ENCODE measurements at places on chromosomes 7 and 10.

DNA sequence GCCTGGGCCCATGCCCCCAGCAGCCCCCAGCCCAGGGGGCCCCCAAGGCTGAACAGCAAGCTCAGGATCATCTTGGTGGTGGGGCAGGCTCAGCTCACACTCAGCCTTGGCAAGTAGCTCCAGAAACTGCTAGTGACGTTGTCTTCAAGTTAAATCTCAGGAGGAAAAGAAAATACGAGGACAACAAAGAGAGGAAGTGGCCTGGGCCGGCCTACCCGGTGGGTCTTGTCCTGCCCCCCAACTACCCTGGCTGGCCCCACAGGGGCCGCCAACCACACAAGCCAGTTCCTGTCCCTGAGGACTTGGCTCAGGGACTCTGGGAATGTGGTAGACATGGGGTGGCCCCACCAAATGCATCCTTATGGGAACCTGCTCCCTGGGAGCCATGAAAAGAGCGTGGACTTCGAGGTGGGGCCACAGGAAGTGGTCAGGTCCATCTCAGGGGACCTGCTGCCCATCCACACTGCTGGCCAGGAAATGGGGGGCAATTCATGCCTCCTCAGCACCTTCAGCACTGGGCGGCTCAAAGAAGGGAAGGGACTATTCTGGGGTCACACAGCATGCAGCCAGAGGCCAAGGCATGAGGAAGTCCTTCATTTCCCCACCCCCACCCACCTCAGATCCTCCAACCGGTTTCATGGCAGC, at the start of gene MMRN2:
Gene MMRN2 (minus strand): TSS at position 145 of the 645 bp plus-strand sequence. CDS start 74 bp downstream, at position 71.
- DNase-seq, result no peak

GRCh38 chr7:44217852-44218402, 17.1 kb downstream of the YKT6 start:
- DNase-seq, result no peak

- DNase-seq, result no peak
These were observed 1.5 kb upstream of the ZNF438 start for GRCh38 chr10:31033147-31033546.

- no peak for DNase-seq
These were observed 1254.6 kb upstream of the CELF2 start for GRCh38 chr10:9762966-9763656.

DNA sequence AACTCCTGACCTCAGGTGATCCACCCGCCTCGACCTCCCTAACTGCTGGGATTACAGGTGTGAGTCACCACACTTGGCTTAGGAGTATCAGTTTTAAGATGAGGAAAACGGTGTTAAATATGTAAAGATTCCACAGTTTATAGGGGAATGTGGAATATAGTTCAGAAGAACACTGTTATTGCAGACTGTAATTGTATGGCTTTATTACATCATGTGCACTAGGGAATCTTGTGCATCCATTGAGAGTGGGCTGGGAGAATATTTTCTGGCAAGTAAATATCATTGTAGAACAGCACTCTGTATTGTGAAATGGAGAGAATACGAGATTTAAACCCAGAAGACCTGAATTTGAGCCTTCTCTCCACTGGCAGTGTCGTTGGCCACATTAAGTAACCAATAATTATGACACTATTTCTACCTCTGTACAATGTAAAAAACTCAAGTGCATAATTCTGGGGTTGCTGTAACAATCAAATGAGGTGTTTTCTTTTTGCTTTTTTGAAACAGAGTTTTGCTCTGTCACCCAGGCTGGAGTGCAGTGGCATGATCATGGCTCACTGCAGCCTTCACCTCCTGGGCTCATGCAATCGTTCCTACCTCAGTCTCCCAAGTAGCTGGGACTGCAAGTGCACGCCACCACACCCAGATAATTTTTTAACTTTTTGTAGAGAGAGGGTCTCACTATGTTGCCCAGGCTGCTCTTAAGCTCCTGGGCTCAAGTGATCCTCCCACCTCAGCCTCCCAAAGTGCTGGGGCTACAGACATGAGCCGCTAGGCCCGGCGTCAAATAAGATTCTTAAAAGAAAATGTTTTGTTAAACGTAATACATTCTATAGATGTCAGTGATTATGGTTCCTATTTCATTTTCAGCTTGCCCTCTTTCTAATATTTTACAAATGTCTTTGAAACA, 12.0 kb upstream of the PARD3 start:
- DNase-seq, result no peak

GRCh38 chr7:129494041-129494440, 8.3 kb upstream of the SMKR1 start:
- DNase-seq, result peak; percentile 8

DNA sequence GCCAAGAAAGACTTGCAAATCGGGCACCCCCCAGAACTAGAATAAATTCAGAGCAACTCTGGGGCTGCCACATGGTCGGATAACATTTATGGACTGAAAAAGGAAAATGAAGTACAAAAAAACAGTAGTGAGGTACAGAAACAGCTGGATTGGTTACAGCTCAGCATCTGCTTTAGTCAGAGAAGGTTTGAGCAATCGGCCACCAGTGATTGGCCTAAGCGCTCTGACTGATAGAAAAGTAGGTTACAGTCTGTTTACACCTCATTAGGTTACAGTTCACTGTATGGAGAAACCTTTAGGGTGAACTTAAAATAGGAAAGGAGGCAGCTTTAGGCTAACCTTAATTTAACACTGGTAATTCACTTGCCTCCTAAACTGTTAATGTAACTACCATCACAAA, 102.0 kb upstream of the DKK1 start:
- no peak for DNase-seq

GRCh38 chr7:121433775-121434174, 37.7 kb upstream of the FAM3C start:
- no peak for DNase-seq

DNA sequence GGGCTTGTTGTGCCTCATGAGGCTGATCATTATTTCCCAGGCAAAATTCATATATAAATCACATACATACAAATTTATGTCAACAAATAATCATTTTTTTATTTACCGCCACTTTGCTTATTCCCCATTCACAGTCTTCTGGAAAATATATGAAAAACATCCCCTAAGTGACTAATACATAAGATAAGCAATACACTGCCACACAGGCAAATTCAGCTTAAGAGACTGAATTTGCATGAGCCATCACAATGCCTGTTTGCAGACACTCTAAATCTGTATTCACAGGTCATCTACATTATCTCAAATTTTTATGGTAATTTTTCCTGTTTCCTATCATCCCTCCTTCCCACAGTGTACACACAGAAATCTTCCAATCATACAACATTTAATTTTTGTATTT, 13.2 kb downstream of the OSBPL3 start:
- DNase-seq, result no peak

GRCh38 chr10:70668454-70668970, 3.8 kb upstream of the ADAMTS14 start:
- DNase-seq, result no peak

DNA sequence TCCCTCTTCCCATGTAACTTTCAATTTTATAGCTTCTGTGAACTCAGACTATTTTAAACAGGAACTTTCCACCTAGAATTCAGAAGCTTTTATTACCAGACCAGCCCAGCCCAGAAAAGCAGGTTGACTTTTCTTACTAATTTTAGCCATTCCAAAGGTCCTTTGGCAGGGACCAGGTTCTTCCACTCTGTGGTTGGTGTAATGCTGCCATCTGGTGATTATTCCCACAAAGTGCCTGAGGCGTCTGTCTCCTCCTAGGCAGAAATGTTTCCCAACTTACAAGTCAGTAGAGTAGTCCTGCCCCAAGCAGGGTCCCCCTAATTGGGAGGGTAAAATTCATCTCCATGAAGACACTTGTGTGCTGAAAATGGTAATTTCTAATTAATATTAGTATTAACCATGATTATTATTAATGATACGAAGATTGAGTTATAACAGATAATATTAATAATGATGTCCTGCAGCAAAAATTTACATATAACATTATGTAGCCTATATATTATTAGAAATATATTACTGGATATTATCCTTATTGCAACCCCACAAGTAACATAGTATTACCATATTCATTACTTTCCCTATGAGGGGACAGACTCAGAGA, 53.0 kb upstream of the PPP1R17 start:
- DNase-seq, result no peak

GRCh38 chr10:121732656-121733445, 134.6 kb upstream of the FGFR2 start:
- no peak for DNase-seq

DNA sequence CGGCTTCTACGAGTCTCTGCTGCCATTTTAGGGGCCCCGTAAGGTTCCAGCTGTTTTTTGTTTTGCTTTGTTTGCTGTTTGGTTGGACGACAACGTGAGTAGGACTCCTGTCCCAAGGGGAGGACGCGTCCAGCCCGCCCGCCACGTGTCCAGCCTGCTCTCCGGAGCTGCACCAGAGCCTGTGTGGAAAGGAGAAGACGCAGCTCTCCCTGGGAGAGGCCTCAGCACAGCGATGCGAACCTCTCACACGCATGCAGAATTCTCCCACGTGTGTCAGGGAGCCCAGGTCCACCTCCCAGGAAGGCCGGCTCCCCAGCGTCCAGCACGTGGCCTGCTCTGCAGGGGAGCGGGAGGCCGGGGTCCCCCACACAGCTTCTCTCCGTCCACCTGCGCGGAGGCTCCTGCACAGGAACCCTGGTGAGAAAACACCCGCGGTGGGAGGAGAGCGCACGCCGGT, 36.4 kb upstream of the DNAJB6 start:
- DNase-seq, result no peak

DNA sequence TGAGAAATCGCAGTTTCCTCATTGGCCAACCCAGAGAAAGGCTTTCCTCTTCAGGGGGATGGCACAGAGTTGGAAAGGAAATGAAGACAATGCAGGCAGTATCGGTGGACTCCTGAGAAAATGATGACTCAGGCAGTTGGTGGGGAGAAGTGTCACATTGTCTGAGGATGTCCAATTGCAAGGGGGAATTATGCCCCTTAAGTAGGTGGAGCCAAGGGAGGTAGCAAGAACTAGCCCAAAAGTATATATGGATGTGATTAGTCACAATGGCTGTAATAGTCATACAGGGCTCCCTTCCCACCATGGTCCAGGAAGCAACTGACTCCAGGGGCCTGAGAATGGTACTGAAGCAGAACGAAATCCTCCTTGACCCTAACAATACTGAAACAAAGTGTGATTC, 58.3 kb upstream of the EGFR start:
- DNase-seq, result no peak

DNA sequence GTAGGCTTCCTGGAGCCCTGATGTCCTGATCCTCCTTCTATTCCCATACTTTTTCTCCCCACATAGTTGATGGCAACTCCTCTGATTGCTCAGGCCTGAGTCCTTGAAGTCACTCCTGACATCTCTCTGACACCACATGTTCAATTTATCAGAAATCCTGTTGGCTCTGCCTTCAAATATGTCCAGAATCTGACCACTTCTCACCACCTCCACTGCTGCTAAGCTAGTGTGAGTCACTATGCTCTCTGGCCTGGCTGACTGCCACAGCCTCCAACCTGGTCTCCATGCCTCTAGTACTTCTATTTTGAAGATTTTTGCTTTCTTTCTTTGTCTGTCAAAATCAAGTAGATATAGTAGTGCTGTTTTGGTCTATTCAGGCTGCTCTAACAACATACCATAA, 53.0 kb downstream of the TMEM229A start:
- no peak for DNase-seq

DNA sequence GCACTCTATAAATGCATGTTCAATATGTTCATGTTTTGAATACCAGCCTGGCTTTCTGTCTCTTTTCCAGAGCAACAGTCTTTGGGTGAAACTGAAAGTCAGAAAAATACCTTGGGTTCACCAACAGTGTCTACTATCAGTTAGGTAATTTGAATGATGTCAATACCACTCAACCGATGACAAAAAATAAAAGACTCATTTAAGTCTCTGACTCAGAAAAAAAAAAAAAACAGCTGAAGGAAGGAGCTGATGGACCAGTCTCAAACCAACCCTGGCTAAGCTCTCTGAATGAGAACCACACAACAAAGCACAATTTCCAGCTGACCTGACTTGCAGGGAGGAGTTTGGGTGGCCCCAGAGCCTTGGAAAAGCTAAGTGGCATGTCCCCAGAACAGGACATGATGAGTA, 42.5 kb downstream of the ABLIM1 start:
- DNase-seq, result no peak

GRCh38 chr7:88226886-88227516, 7.2 kb upstream of the SRI start:
- DNase-seq, result no peak

DNA sequence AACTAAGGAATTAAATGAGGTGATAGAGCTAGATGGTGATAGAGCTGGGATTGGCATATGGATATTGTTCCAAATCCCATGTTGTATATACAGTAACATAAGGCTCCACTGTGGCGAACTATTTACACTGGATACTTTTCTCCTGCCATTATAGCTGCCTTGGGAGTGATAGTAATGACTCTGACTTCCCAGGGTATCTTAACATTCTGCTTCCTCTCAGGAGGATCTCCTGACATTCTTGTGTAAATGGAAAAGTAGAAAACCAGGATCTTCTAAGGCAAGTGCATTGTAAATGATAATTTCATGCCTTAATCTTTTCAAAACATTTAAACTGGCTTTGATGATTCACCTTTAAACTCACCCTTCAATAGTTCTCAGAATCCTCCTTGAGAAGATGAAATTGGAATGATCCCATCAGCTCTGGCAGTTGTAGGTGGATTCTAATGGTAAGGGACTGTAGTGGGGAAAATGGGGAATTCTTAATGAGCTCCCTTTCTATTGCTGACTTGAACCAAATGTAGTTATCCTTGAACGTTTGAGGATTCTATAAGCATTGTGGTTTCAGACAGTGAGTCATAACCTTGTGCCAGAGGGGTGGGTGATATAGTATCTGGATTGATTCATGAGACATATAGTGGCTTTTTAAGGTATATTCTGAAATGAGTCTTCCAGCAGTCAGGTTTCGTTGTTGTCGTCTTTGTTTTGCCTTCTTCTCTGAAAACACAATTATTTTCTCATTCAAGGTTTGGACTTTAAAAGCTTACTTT, 450.0 kb downstream of the SUGCT start:
- DNase-seq, result no peak

DNA sequence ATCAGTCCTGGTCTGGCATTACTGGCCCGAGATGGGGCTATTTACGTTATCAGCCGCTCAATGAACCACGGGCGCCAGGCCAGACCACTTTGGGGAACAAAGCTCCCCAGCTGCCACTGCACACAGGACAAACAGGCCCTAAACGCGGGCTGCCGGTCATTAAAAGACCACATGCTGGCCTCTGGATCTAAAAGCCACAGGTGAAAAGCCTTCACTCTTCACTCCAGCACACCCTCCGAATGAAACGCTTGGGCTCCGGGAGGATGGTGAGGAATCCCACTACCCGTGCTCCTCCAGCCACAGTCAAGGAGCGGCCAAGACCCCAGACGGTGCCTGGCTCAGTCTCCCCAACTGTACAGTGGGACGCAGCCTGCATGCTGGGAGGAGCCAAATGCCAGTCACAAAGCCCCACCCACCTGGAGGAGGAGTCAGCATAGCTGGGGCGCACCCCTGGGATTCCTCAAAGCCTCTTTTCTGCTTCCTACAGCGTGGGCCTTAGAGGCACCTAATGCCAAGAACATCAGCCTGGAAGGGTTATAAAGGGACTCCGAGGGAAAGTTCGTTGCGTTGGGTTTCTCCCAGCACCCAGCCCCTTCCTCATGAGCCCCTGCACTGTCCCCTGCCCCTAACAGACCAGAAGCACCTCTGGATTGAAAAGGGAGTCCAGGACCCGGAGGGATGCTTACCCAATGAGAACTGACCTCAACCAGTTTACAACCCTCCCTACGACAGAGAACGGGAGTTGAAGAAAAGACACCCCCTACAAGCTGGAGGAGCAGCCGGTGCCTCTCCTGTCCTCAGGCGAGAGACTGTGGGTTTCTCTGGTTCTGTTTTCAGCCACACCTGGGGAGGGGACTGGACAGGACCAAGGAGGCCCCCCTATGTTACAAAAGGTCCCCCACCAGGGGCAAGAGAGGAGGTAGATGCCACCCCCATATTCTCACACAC, 4.7 kb downstream of the PDGFA start:
- no peak for DNase-seq

Measured in osteocyte (in vitro differentiated cells).